ENCODE measurements at places on chromosomes 16 and 17.

- no peak for DNase-seq
These were observed 219.4 kb downstream of the MAF start for GRCh38 chr16:79380995-79381602.

DNA sequence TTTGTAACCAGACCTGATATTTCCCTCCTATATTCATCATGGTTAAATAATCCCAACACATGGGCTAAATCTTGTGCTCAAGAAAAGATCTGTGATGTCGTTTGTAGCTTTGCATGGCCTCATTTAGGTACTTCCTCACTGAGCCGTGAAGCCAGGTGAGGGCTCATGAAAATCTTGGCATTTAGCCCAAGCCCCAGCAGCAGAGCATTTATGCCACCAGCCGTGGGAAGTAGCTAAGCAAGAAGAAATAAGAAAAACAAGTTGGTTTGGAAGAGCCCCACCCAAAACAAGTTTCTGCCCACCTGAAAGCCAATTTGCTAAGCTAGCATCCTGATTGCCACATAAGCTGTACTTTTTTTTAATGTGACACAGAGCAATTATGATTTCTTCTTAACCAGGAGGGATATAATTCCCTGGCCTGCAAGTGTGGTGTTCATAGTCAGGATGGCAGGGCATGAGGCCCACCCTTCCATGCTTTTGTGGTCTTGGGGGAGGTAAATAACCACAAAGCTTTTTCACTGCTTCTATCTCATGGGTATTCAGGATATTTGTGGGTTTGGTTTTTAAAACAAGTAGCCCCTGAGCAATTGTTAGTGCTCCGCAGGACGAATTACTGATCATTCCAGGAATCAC is 10.5 kb downstream of the TMIGD1 start:
- DNase-seq, result no peak

DNA sequence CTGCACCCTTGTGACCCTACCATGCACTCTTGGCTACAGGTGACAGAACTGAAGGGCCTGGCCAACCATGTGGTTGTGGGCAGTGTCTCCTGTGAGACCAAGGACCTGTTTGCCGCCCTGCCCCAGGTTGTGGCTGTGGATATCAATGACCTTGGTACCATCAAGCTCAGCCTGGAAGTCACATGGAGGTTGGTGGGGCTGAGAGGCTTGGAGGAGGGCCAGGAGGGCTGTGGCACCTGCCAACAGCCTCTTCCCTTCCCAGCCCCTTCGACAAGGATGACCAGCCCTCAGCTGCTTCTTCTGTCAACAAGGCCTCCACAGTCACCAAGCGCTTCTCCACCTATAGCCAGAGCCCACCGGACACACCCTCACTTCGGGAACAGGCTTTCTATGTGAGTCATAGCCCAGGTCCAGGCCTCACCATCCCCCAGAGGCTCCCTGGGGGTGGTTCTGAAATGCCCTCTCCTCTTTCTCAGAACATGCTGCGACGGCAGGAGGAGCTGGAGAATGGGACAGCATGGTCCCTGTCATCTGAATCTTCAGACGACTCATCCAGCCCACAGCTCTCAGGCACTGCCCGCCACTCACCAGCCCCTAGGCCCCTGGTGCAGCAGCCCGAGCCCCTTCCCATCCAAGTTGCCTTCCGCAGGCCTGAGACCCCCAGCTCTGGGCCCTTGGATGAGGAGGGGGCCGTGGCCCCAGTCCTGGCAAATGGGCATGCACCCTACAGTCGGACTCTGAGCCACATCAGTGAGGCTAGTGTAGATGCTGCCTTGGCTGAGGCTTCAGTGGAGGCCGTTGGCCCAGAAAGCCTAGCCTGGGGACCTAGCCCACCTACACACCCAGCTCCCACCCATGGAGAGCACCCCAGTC is 13.0 kb downstream of the RIPOR1 start:
- DNase-seq, result no peak

DNA sequence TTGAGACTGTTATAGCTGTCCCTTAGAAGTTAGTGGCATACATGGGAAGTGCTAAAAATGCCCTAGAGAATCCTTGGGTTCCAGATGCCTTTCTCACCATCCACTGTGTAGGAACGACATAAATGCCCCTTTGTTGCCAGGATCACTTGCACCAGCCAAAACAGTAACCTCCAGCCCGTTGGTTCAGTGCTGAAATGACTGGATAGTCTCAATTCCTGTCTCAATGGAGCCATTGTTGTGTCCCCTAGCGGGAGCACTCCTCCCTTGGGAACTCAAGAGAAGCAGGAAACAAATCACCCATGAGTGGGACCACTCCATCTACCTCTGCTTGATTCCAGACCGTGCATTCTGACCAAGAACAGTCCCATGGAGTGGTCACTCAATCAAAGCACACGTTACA is 23.1 kb downstream of the MPHOSPH6 start:
- no peak for DNase-seq

- DNase-seq, result no peak
These were observed 3.2 kb upstream of the PABPN1L start for GRCh38 chr16:88869673-88869980.

DNA sequence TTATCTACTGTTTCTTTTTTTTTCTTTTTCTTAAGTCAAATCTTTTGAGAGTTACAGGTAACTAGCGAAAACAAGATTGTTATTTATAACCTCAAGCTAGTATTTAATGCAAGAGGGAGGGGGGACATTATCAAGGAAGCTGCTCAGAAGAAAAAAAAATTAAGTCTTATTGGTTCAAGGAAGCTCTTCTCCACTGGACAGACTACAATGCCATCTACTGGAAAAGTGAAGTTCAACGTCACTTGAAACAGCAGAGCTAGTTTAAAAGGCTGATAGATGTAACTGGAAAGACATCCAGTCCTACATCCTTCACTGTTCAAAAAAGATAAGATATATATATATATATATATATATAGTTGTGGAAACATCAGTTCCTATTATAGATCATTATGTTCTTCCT is 418.0 kb upstream of the PSMD7 start:
- peak; percentile 36 for DNase-seq

DNA sequence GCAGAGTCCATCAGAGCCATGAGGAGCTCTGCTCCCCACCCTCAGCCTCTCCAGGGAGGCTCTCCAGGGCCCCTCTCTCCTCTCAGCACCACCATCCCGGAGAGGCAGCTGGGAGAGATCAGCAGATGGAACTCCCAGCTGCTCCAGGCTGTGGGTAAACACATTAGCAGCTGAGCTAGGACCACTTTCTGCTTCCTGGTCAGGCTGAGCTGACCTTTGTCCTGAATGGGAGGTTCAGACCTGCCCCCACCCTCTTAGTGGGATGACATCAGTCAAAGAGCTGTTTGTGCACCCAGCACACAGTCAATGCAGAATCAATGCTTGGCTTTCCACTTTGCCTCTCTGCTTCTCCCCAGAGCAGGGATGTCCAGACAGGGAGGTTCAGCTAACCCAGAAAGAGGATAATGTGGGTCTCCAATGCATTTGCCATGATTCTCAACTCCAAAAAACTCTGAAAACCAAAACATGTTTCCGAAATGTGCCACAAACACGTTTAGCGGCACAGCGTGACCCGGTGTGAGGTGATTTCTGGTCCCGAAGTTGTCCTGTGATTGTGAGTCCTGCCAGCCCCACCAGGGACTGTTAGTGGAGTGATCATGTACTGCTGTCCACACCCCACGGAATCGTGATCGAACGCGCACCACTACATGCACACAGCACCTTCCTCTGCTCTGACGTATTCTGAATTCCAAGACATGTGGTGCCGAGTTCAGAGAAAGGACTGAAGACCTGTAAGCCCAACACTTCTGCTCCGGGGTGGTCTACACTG is 6.7 kb downstream of the GPR142 start:
- no peak for DNase-seq

DNA sequence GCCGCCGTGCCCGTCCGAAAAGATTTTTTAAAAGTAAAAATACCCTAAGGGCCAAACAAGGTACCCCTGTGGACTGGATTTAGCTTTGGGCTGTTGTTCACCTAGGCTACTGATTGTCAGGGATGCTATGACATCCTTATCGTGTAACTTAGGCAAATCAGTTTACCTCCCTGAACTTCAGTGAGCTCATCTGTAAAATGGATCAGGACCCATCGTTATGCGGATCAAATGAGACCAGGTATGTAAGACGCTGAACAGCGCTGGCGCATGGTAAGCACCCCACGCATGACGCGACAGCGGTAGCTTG is 658 bp upstream of the ZNF771 start:
- DNase-seq, result no peak

GRCh38 chr17:1796800-1797199 is 32.9 kb downstream of the SMYD4 start:
- DNase-seq, result no peak

- no peak for DNase-seq
These were observed 457.0 kb downstream of the CDH8 start for GRCh38 chr16:61579195-61579594.

All from retinal pigment epithelial cell (primary cell).